OCI-LY7 (cell line): ENCODE measurements at places on chromosomes 2 and 18. TPM values are rescaled to one million over a fixed set of nuclear protein-coding genes. Genes with fewer than 3 reads are reported as not detected.

The ATP6V1C2 gene
- total RNA-seq, result not detected in 2 replicates

The DSG2 gene
- total RNA-seq, result not detected in 2 replicates

The IL1RL1 gene
- total RNA-seq, result not detected in 2 replicates

The MARCO gene
- not detected in 2 replicates for total RNA-seq

The UGT1A7 gene
- not detected in 2 replicates for total RNA-seq

The CXCR4 gene
- 243 and 289 TPM in 2 replicates for total RNA-seq

The RFTN2 gene
- total RNA-seq, result not detected in 2 replicates

The AMER3 gene
- total RNA-seq, result not detected in 2 replicates

The MC2R gene
- not detected in 2 replicates for total RNA-seq

The USP34 gene
- total RNA-seq, result 340 and 344 TPM in 2 replicates

The COLEC11 gene
- total RNA-seq, result 1.1 and 1.7 TPM in 2 replicates

The MEP1B gene
- not detected in 2 replicates for total RNA-seq

The TUBB8B gene
- total RNA-seq, result not detected in 2 replicates

The GORASP2 gene
- 84.8 and 94.3 TPM in 2 replicates for total RNA-seq

The HRH4 gene
- total RNA-seq, result not detected in 2 replicates

The CXCR1 gene
- not detected in 2 replicates for total RNA-seq

The STON1 gene
- total RNA-seq, result 0.51 and 0.96 TPM in 2 replicates

The DSG4 gene
- not detected in 2 replicates for total RNA-seq

The IL37 gene
- 0.63 TPM in 1 of 2 replicates, not detected in the other for total RNA-seq
